ENCODE measurements at places on chromosomes 11 and 22. TPM values are rescaled to one million over a fixed set of nuclear protein-coding genes. Genes with fewer than 3 reads are reported as not detected.

The MB gene
- total RNA-seq: not detected

The DHCR7 gene
- 5.8 TPM for total RNA-seq

The DLG2 gene
- 7.3 TPM for total RNA-seq

The KCTD21 gene
- 21.0 TPM for total RNA-seq

The CCDC73 gene
- total RNA-seq: not detected

The MOB2 gene
- total RNA-seq: 73.5 TPM

The P2RY2 gene
- 0.83 TPM for total RNA-seq

The CDC42BPG gene
- 0.39 TPM for total RNA-seq

The PKNOX2 gene
- 2.1 TPM for total RNA-seq

The SLN gene
- not detected for total RNA-seq

The ARHGAP42 gene
- total RNA-seq: 5.8 TPM

The SLC22A8 gene
- total RNA-seq: not detected

GRCh38 chr11:73391665-73392064 is 15.5 kb downstream of the RELT start:
- no peak for DNase-seq

DNA sequence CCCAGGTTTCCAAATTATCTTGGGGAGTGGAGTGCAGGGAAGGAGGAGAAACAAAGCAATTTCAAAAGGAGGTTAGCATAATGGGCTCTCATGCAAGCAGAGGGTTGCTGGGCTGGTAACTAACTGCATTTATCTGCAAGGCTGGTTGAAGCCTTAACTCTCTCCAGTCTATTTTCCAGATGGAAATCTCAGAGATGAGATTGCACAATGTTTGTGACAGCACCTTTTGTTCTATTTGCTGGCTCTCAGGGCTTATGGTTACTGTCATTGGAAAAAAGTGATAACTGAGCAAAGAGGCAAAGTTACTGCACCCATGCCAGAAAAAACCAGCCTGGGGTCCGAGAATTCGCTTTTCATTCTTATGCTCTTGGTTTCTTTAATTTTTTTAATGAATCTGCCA is 33.2 kb downstream of the ABCC8 start:
- no peak for DNase-seq

DNA sequence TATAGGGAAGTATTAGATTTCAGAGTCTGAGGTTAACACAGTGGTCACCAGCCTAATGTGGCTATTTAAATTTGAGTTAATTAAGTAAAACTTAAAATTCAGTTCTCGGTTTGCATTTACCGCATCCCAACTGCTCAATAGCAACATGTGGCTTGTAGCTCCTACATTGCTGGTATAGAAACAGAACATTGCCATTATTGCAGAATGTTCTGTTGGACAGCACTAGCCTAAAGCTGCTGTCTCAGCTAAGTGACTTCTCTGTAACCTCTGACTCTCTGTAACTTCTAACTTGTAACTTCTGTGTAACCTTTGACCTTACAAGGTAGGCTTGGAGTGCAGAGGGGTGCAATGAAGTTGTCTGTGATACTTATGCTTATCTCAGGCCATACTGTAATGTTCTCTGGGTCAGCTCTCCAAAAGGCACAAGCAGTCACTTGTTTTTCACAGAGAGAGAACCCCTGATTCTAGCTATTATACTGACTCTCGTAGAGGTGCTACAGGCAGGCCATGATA is 78.7 kb downstream of the ZNRF3 start:
- no peak for DNase-seq

DNA sequence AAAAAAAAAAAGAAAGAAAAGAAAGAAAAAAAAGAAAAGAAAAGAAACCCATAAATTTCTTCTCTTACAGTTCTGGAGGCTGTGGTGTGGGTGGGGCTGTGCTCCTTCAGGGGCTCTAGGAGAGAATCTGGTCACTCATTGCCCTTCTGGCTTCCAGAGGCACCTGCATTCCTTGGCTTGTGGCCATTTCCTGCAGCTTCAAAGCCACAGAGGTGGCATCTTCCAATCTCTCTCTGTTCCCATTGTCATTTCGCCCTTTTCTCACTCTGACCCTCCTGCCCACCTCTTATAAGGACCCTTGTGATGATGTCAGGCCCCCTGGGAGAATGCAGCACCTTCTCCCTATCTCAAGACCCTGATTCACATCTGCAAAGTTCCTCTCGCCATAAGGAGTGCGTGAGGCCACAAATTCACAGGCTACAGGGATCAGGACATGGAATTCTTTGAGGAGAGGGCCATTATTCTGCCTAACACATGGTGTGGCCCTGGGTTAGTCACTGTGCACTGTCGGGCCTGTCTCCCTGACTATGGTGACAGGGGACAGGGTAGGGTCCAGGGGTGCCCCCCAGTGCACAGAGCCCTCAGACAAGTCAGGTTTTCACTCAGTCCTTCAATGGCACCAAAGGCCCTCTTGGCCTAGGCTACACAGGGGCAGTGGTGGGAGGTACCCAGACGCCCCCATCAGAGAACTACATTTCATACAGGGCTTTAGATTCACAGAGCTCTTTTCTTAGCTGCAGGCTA is 38.6 kb upstream of the PRR5 start:
- DNase-seq: peak; percentile 66

- no peak for DNase-seq
These were observed 401.0 kb downstream of the LARGE1 start for GRCh38 chr22:33519071-33519973.

- DNase-seq: no peak
These were observed 31.4 kb upstream of the SLC22A25 start for GRCh38 chr11:63274776-63275175.

DNA sequence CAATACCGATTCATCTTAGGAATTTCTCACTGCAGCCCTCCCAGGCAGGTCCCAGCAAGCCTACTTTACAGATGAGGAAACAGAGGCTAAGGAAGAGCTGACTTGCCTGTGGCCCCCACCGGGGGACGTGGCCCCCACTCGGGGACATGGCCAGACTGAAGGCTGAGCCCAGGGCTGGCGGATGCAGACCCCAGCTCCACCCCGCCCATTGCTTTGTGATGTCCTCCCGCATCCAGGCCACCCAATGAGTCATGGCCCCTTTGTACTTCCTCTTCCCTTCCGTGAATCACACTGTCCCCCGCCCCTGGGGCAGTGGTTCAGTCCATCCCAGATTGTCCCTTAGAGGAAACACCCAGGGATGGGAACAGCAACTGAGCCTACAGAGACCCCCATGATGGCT is 116.0 kb upstream of the ANO1 start:
- DNase-seq: no peak

- DNase-seq: peak; percentile 68
These were observed 135.5 kb downstream of the PARVA start for GRCh38 chr11:12512826-12513395.

DNA sequence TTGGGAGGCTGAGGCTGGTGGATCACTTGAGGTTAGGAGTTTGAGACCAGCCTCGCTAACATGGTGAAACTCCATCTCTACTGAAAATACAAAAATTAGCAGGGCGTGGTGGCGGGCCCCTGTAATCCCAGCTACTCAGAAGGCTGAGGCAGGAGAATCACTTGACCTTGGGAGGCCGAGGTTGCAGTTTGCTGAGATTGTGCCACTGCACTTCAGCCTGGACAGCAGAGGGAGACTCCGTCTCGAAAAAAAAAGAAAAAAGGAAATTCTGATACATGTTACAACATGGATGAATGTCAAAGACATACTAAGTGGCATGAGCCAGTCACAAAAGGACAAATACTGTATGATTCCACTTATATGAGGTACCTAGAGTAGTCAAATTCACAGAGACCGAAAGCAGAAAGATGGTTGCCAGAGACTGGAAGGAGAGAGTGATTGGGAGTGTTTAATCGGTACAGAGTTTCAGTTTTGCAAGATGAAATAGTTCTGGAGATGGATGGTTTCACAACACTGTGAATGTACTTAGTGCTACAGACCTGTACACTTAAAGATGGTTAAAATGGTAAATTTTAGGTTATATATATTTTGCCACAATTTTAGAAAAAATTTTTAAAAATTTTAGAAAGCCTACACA is 92.3 kb downstream of the BLID start:
- no peak for DNase-seq

- DNase-seq: no peak
These were observed 88.9 kb upstream of the DDI1 start for GRCh38 chr11:103947546-103947919.

DNA sequence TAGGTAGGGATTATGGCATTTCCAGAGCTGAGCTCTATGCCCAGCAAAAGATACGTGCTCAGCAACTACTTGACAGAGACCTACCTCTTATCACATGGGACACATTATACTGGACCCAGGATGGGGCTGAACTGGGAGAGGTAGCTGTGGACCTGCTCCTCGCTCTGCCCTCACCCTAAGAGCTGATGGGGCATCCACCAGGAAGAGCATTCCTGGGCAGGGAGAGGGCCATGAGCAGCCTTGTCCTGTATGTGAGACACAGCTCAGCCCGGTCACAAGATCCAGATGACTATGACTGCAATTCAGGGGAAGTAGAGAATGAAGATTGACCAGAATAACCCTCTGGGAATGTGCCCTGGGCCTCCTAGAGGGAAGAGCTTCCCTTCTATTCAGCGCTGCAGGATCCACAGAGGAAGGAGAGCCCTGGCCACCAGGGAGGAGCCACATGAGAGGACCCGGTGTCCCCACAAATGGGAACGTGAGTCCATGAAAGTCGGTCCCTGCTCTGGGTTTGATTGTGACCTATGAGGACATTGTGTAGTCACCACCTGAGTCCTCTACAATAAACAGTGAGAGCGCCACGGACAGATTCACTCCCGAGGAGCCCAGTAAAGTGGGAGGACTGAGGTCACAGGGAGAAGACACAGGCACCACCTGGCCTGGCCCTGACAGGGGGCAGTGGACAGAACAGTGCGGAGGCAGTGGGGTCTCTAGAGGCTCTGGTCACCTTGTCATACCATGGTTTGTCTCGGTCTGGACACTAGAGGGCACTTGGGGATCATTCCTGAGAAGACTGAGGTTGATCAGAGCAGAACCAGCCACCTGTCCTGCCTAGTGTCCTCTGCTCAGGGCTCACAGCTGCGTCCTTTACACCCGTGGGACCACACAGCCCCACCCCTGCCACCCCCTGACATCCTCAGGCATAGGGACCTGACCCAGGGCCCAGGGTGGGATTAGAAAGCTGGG is 99.5 kb downstream of the ZNF280B start:
- DNase-seq: peak; percentile 88

DNA sequence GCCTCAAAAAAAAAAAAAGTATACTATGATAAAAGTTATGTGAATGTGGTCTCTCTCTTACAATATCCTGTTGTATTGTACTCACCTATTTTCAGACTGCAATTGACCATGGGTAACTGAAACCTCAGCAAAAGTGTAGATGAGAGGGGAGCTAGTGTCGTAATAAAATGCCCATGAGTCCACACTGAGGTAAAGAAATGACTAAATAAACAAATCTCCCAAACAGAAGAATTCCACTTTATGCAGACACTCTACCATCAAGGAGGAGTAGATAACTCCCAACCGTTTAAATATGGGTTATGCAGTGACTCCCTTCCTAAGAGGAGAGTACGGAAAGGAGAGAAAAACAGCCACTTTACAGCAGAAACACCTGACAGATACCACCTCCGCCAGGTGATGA is 14.6 kb downstream of the GNB1L start:
- no peak for DNase-seq

GRCh38 chr11:8624698-8625097 is 30.7 kb upstream of the STK33 start:
- no peak for DNase-seq

GRCh38 chr22:25098445-25099081 is 101.1 kb upstream of the CRYBB3 start:
- no peak for DNase-seq

DNA sequence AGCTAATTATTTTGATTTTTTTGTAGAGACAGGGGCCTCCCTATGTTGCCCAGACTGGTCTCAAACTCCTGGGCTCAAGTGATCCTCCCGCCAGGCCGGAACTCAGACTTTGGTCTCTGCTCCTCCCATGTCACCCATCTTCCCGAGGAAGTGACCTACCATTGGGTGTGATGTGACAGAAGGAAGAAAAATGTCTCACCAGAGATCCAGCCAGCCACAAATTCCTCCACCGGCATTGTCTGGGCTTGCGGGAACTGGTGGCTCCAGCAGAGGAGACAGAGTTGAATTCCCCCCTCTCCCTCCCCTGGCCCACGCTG is 772 bp downstream of the SLC25A45 start:
- no peak for DNase-seq

DNA sequence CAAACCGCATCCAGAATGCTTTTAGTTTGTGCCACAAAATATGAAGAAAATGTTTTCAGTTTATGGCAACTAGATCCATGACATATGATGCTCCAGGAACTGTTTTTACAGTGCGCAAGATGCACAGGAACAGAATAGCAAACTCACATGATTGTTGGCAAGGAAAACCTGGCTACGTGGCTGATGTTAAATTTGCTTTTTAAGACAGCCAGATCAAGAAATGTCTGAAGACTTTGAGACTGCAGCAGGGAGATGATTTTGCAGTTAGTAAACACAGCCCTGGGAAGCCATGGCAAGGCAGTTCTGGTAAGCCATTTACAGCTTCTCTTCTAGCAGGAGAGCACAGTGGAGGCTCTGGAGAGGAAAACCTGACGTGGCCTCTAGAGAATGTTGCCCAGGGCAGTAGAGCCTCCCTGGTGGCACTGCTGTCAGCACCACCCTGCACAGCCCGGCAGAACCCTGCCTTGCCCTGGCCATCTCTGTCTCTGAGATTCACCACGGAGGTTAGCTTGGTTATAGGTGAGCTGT is 69.8 kb upstream of the TNRC6B start:
- DNase-seq: no peak

DNA sequence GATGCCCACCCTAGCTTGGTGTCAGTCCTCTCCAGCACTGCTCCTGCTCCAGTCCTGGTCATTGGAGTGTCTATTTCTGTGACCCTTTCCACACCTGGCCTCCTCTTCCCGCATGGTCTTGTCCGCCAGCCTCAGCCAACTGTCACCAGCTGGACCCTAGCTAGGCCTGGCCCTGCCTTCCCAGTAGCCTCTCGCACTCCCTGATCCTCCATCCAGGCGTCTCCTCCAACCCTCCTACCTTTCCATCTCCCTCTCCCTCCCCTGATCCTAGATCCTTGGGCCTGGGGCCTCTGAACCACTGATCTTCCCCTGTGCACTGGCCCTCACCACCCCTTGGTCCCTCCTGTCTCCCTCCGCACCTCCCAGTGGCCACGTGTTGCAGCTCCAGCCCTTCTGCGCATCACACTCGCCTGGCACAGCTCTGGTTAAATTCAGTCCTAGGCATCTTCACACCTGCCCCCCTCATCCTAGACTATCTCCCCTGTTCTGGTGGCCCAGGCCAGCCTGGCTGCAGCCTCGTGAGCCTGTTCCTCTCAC is 9.9 kb downstream of the SYNGR1 start:
- DNase-seq: no peak

DNA sequence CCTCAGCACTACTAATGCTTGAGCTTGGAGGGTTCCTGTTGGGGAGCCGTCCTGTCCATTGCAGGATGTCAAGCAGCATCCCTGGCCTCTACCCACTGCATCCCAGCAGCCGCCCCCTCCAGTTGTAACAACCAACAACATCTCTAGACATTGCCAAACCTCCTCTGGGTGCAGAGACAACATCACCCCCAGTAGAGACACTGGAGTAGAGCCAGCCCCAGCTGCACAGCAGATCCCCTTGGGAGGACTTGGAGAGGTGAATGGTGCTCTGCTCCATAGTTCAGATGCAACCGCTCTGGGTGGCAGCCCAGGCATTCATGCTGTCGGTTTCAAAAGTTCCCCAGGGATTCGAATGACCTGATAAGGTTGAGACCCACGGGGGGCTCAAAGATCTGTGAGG is 259.0 kb downstream of the MN1 start:
- no peak for DNase-seq

GRCh38 chr22:32904044-32904443 is 102.5 kb downstream of the TIMP3 start:
- no peak for DNase-seq

- no peak for DNase-seq
These were observed 1473.5 kb upstream of the TENM4 start for GRCh38 chr11:80914311-80914710.

- no peak for DNase-seq
These were observed 6.3 kb downstream of the C22orf31 start for GRCh38 chr22:29055192-29055830.
